ENCODE measurements at places on chromosomes 5 and 9. TPM values are rescaled to one million over a fixed set of nuclear protein-coding genes. Genes with fewer than 3 reads are reported as not detected.

Gene ADAM19
- total RNA-seq: 62.9 TPM

Gene SPATA31C1
- total RNA-seq: not detected

Gene TJP2
- 35.8 TPM for total RNA-seq

Gene PHF24
- total RNA-seq: 0.12 TPM

Gene FABP6
- total RNA-seq: not detected

Gene KIAA1191
- total RNA-seq: 123 TPM

Gene TBC1D9B
- 107 TPM for total RNA-seq

Gene URM1
- 55.9 TPM for total RNA-seq

Gene ALG2
- 39.8 TPM for total RNA-seq

Gene SOX30
- 3.1 TPM for total RNA-seq

Gene SLC4A9
- total RNA-seq: 0.35 TPM

Gene FAM163B
- total RNA-seq: not detected

Gene IGFBPL1
- total RNA-seq: 1.3 TPM

All from Caco-2 (cell line).